Islet precursor cell (in vitro differentiated cells): ENCODE measurements at places on chromosomes 5 and 9.

- DNase-seq, result no peak
Measured at GRCh38 chr5:7871653-7872052, 2.7 kb downstream of the MTRR start.

- no peak for DNase-seq
Measured at GRCh38 chr5:163822548-163822947, 317.1 kb downstream of the MAT2B start.

GRCh38 chr9:138071292-138071691 lies 193.7 kb downstream of the CACNA1B start:
- DNase-seq, result no peak

GRCh38 chr9:80376180-80376579 lies 804.4 kb downstream of the TLE4 start:
- no peak for DNase-seq

- no peak for DNase-seq
Measured at GRCh38 chr9:130696996-130697395, 3.4 kb downstream of the EXOSC2 start.

DNA sequence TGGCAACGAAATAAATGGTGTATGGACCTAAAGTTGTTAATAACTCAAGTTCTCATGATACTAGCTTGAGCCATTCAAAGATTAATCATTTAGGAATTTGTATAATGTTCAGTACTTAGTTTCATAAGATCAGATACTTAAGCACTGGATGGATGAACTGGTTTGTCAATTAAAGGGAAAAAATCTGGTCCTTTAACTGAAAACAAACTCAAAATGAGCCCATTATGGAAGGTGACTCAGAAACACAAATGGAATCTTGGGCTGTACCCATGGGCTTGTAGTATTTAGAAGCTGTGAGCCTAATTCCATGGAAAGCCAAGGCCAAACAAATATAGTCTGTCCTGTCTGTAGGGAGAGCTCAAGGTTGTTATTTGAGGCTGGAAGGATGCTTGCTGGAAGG lies 27.6 kb upstream of the ADRB2 start:
- no peak for DNase-seq

GRCh38 chr5:116377276-116378006 lies 197.2 kb downstream of the SEMA6A start:
- DNase-seq, result peak; percentile 52

GRCh38 chr5:98880151-98880550 lies 48.7 kb downstream of the CHD1 start:
- DNase-seq, result no peak

DNA sequence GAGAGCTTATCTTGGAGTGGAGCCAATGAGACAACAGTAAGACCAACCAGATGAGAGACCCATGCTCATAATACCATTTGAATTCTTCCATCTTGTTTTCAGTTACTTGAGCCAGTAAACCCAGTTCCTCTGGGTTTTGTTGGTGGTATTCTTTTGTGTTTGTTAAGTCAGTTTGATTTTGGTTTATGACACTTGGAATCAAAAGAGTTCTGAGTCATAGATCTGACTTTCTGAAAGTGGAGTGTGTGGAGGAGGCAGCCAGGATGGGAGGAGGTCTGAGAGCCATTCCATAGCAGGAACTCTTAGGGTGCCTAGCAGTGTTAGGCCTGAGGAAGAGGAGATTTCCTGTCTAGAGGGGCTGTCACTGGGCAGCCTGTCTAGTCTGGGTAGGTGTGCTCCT lies 24.6 kb upstream of the PANK3 start:
- peak; percentile 46 for DNase-seq

GRCh38 chr5:164351245-164351834 lies 845.9 kb downstream of the MAT2B start:
- DNase-seq, result no peak

DNA sequence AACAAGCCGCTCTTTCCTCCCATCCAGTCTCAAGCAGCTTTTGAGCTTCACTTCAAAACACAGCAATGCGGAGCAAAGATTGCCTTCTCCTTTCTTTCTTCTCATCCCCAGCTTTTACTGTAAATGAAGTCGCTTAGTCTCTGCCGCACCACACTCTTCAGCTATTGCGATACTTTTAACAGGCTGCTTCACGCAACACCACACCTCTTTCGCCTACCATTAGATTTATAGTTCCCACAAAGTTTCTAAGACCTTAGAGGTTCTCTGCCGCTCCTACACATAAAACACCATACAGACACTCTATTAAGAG lies 711 bp downstream of the PGGT1B start:
- DNase-seq, result peak; percentile 52

DNA sequence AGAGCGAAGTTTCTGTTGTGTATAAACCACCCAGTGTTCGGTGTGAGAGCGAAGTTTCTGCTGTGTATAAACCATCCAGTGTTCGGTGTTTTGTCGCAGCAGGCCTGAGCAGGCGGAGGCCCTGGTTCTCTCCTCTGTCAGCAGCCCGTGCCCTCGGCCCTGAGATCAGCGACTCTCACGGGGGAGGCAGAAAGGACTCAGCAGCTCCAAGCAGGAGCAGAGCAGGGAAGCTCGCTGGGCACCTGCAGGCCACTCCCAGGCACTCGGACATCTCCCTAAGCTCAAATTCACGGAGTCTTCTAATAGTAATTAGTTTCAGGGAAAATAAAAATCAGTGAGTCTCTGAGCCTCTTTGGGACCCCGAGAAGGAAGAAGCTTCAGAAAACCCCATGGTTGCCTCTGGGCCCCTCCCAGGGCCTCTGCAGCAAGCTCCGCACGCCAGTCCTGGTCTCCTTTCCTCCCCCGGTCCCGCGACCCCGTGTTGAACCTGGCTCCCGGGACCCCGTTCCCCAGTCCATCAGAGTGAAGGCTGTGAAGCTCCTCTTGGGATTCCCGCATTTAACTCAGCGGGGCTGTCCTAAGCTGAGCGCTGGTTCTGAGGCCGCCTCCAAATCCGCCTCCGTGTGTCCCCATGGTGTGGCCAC lies 81.9 kb upstream of the ADAMTS2 start:
- DNase-seq, result peak; percentile 25

DNA sequence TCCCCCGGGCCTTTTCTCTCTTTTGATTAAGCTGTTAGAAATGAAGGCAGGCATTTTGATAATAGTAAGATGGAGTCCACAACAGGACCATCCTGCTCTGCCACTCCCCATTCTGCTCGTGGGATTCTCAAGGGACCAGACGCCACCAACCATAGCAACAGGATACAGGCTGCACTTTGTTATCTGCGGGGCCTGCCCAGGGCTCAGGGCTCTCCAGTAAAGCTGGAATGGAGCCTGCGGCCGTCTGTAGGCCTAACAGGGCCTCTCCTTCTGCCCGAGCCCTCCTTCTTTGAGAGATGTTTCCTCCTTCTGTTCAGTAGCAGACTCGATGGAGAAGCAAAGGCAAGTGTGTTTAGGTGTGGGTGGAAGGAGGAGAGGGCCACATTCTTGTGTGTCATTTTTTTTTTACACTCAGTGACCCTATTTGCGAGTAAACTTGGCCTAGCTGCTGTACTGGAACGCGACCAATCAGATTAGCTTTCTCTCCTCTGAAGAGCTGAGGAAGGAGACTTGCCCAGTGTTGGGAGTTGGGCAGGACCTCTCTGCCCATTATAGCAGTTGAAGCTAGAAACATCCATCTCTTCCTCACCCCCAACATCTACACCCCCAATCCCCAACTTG lies 8.9 kb upstream of the EPB41L4B start:
- DNase-seq, result peak; percentile 75

- DNase-seq, result peak; percentile 73
Measured at GRCh38 chr9:124477648-124478285, 27.5 kb downstream of the ADGRD2 start.

GRCh38 chr9:92558612-92559374 lies 23.0 kb upstream of the ECM2 start:
- no peak for DNase-seq
